ENCODE measurements at places on chromosomes 1 and 21.

DNA sequence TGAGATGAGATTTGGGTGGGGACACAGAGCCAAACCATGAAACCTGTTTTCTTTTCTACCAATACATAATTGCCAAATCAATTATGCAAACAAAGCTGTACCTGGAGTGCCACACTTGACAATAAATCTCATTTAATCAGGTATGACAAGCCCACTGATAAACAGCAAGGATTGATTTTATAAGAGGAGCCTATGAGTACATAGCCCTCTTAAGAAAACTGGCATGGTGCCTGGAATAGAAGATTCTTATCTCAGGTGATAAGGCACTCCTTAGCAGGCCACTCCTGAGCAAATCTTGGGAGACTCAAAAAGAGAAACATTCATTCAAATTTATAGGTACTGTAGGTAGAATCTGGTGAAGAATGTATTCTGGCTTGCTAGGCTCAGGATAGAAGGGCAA, 28.6 kb upstream of the PDE4B start:
- no peak for DNase-seq

DNA sequence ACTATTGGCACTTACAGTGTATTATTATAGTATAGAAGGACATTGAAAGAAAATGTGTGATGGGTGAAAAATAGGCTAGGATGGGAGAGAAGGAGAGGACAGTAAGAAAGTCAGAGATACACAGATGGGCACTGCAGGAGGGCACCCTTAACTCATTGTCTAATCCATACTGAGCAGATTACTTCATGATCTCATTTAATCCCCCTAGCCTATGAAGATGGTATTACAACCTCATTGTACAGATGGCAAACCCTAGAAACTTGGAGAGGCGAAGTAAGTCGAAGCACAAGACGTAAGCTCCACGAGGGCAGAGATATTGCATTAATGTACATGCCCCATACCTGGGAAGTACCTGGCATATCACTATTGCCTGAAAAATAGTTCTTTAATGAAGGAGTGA, 346.9 kb upstream of the DAB1 start:
- no peak for DNase-seq

DNA sequence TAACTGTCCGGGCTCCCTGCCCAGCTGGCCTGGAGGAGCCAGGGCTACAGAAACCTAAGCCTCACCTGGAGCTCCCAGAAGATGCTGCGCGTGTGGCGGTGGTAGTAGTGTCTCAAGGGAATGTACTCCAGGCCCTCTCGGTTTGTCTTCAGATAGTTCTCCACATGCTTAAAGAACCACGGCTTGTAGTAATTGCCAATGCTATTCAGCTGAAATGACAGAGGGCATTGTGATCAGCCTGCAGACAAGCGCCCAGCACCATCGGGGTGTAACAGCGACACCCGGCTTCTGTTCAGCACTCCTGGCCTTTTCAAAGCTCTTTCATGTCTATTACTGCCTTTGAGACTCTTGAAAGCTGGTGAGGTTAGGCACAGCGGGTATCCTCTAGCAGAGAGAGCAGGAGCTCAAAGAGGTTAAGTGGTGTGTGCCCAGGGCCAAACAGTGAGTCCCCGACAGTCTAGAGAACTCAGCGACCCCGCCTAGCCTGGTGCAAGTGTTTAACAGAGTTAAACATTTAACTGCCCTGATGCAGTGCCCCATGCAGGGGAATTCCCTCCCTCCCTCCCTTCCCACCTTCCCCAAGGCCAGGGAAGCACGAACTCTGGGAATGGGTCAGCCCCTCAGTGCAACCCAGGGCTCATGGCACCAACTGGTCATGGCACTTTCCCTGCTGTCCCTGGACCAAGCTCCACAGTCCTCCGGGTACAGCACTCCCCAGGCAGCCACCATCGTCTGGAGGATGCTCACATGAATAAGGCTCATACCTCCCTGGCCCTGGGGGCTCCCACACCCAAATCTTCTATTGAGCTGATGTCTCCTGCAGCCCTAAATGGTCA, 21.5 kb downstream of the DHCR24 start:
- no peak for DNase-seq

DNA sequence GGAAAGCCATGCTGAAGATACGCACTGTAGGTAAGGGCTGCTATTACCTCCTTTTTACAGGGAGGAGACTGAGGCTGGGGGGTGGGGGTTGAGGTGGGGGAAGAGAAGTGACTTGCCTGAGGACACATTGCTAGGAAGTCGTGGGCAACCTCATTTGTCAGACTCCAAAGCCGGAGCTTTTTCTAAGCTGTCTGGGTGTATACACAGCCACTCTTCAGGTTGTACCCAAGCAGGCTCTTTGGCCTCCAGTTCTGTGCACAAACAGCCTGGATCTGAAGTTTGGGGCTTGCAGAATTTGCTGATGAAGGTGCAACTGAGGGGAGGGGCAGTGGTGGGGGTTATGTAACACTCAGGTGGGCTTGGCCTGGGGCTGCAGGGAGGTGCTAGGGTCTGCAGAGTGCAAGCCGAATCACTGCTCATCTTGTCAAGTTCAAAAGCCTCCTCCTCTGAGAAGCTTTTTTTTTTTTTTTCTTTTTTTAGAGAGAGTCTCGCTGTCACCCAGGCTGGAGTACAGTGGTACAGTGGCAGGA, 16.9 kb downstream of the TINAGL1 start:
- no peak for DNase-seq

DNA sequence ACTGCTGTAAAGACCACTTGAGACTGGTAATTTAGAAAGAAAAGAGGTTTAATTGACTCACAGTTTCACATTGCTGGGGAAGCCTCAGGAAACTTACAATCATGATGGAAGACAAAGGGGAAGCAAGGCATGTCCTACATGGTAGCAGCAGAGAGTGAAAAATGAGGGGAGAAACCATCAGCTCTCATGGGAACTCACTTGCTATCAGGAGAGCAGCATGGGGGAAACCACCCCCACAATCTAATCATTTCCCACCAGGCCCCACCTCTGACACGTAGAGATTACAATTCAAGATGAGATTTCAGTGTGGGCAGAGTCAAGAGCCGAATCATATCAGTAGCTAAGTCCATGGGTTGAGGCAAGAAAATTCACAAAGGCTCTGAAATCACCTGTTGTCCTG, 23.8 kb upstream of the LYPD8 start:
- no peak for DNase-seq

DNA sequence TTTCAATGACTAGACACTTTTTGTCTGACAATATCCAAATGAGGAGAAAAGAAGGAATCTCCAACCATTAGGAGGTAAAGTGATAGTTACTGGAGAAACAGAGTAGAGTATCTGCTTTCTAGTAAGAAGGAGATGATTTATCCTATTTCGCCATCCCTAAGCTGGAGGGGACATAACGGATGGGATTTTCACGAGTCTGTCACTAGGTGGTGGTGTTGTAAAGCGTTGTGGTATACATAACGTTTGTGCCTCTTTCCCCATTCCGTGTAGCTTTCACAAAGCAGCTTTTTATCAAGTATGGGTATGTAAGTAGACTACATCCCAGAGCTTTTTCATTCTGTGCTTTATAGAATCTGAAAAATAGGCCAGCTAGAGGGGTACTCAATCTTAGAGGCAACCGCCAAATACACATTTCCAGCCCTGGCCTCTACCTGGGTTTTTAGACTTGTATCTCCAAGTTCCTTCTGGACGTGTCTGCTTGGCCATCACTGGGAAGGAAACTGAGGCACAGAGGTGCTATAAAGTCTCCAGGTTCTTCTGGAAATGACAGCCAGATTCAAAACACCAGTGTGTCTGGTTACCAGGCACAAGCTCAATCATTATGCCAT, 33.3 kb upstream of the FAM3B start:
- DNase-seq, result peak; percentile 30

GRCh38 chr1:153663211-153663610, 4.7 kb downstream of the SNAPIN start:
- DNase-seq, result no peak

DNA sequence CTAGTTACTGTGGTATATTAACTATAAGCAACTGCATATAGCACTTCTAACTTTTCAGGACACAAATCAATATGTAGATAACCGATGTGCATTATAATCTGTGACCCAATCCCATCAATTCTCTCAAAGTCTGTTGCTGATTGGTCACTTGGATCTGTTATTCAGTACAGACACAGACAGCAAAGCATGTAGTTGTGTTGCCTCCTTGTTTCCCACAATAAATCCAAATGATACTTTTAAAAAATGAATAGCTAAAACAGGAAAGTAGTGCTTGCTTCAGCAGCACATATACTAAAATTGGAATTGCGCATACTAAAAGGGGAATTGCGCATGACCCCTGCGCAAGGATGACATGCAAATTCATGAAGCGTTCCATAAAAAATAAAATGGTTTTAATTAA, 28.1 kb downstream of the NDC1 start:
- no peak for DNase-seq

DNA sequence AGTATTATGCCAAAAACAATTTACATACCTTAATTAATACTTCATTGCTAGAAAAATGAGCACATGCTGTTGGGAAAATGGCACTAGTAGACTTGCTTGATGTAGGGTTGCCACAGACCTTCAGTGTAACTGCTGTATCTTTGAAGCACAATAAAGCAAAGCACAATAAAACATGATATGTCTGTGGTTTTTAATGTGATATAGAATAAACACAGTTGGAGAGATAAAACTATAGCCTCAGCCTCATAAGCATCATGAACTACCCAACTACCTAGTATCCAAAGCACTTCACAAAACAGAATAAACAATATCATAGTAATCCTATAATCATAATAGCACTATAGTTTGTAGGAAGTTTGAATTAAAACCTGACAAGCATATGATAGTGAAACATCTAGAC, 143.5 kb downstream of the SYT14 start:
- no peak for DNase-seq

- DNase-seq, result no peak
Measured at GRCh38 chr1:161374373-161374772, 6.7 kb upstream of the CFAP126 start.

GRCh38 chr1:93029317-93029716, 49.8 kb upstream of the MTF2 start:
- DNase-seq, result no peak

- DNase-seq, result no peak
Measured at GRCh38 chr1:9711466-9712020, 60.0 kb downstream of the PIK3CD start.

DNA sequence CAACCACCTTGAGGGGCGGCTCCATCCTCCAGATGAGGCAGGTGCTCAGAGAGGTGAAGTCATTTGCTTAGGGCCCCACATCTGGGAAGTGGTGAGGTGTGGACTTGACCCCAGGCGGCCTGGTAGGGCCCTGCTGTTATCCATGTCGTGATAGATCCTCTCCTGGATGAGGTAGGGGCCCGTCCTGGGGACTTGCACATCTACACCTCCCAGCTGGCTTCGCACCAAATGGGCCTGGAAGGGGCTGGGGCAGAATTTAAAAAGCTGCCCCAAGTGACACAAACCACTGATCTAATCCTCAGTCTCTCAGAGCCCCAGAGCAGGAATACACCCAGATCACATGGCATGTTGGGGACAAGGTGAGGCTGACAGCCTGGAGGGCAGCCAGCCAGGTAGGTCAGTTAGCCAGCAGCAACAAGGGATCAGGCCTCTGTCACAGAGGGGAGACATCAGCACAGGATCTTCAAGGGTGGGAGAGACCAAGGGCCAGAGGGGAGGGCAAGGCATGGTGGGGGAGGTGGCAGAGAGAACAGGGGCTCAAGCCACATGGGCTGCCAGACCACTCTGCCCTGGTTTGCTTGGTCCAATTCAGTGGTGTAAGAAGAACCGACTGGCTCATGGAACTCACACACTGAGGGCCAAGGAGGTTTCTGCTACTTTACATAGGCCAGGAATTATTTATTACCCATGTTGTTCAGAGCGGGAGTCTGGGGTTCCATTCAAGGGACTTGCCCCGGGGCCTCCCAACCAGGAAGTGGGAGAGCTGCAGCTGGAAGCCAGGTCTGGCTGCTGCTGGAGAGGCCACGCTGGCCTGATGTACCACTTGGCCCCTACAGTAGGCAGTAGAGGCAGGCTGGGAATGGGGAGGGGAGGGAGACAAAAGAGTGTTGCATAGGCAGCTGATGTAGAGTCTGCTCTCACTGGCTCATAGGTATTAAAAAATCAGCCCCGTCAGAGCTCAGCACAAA, 12.1 kb downstream of the LRP8 start:
- DNase-seq, result no peak

DNA sequence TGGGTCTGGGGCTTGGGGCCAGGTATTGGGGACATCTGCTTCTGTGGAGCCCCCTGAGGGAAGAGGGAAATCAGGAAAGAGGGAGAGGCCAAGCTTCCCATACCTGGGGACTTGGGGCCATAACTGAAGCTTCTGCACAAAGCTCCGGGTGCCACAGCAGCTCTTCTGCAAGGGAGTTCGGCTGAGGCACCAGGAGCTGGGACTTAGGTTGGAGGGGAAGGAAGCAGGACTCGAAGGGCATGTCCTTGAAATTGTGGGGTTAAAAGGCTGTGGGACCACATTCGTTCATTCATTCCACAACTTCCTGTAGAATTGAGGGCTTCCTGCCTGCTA, 1.7 kb upstream of the EPS8L3 start:
- no peak for DNase-seq

DNA sequence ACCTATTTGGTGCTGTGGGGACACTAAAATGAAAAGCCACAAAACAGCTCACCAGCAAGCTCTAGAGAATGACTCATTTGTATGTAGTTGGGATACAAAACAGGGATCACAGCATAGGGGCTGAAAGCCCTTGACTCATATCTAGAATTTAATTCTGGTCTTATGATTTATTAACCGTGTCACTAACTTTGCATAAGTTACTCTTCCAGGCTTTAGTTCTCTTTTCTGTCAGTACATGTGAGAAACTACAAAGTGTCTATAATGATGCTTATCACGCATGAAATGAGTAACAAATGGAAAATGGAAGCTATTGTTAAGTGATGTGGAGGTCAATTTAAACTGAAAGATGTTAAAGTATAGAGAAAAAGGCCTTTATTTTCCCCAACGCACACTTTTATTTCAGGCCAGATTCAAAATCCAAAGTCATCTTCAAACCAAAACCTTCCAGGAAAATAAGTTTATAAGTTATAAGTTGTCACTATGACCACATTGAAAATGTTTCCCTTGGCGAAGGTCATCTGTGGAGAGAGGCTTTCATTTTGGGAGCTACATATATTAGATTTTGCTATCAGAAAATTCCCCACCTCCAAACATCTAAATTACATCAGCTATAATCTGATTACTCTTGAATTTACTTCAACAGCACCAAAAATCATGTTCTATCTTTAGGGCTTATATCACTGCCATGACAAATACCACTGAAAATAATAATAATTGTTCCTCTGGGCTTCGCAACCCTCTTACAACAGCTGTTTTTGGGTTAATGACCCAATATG, 430.5 kb downstream of the MRPL39 start:
- no peak for DNase-seq
